Regular cardiac myocyte (primary cell): ENCODE measurements at places on chromosomes 3 and 15. TPM values are rescaled to one million over a fixed set of nuclear protein-coding genes. Genes with fewer than 3 reads are reported as not detected.

PLSCR2 gene
- total RNA-seq: not detected in 2 replicates

DZIP3 gene
- total RNA-seq: 10.0 and 11.6 TPM in 2 replicates

CELF6 gene
- 0.28 TPM in 1 of 2 replicates, not detected in the other for total RNA-seq

IL5RA gene
- not detected in 2 replicates for total RNA-seq

GNB5 gene
- total RNA-seq: 42.3 and 42.6 TPM in 2 replicates

GPR27 gene
- 0.28 TPM in 1 of 2 replicates, not detected in the other for total RNA-seq

PIF1 gene
- total RNA-seq: 6.8 and 9.2 TPM in 2 replicates

CPLX3 gene
- total RNA-seq: not detected in 2 replicates
